ENCODE measurements at places on chromosomes 16 and 17. TPM values are rescaled to one million over a fixed set of nuclear protein-coding genes. Genes with fewer than 3 reads are reported as not detected.

GRCh38 chr16:76668207-76668725 lies 391.1 kb downstream of the CNTNAP4 start:
- no peak overlapping the region for H3K27ac ChIP-seq
- H3K27me3 ChIP-seq: no peaks in the 10 kb centered on the region
- H3K4me1 ChIP-seq: no peaks in the 10 kb centered on the region
- no peaks in the 10 kb centered on the region for H3K36me3 ChIP-seq
- DNase-seq: no peak

MARCHF10 gene
- 0.17 TPM for total RNA-seq

- H3K36me3 ChIP-seq: no peaks in the 10 kb centered on the region
- no peak for DNase-seq
- H3K4me3 ChIP-seq: no peak overlapping the region
- H3K27me3 ChIP-seq: no peaks in the 10 kb centered on the region
These were observed 141.7 kb downstream of the MRM1 start for GRCh38 chr17:36743130-36743529.

NOL3 gene
- total RNA-seq: 12.8 TPM

DNA sequence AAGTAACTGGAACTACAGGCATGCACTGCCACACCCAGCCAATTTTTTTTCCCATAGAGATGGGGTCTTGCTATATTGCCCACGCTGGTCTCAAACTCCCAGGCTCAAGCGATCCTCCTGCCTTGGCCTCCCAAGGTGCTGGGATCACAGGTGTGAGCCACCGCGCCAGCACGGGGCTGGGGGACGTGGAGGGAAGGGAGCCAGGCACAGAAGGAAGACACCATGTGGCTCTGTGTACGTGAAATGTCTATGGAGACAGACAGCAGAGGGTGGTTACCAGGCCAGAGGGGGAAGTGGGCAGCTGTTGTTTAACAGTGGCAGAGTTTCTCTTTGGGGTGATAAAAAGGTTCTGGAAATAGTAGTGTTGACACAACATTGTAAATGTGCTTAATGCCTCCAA lies 4.6 kb upstream of the PIEZO1 start:
- peaks cover 3% of the 10 kb centered on the region for H3K4me1 ChIP-seq
- no peaks in the 10 kb centered on the region for H3K36me3 ChIP-seq
- H3K27ac ChIP-seq: no peak overlapping the region
- DNase-seq: no peak
- H3K27me3 ChIP-seq: no peaks in the 10 kb centered on the region

- no peak overlapping the region for H3K27ac ChIP-seq
- no peak overlapping the region for H3K4me3 ChIP-seq
- DNase-seq: no peak
- no peaks in the 10 kb centered on the region for H3K36me3 ChIP-seq
- no peaks in the 10 kb centered on the region for H3K4me1 ChIP-seq
- H3K27me3 ChIP-seq: peaks cover 16% of the 10 kb centered on the region
These were observed 3.0 kb upstream of the CCR7 start for GRCh38 chr17:40568074-40568836.

- H3K4me1 ChIP-seq: peaks cover 16% of the 10 kb centered on the region
- no peaks in the 10 kb centered on the region for H3K27me3 ChIP-seq
- peak; percentile 49 for DNase-seq
- no peak overlapping the region for H3K4me3 ChIP-seq
- no peaks in the 10 kb centered on the region for H3K36me3 ChIP-seq
- H3K27ac ChIP-seq: peak overlapping the region; percentile 74
These were observed 25.4 kb upstream of the KRT20 start for GRCh38 chr17:40910441-40910841.

MARVELD3 gene
- total RNA-seq: not detected

- no peak overlapping the region for H3K27ac ChIP-seq
- H3K4me3 ChIP-seq: no peak overlapping the region
- no peaks in the 10 kb centered on the region for H3K27me3 ChIP-seq
- no peak for DNase-seq
These were observed 26.1 kb downstream of the SOCS1 start for GRCh38 chr16:11229906-11230305.

PERCC1 gene
- total RNA-seq: not detected

- H3K4me3 ChIP-seq: no peak overlapping the region
- H3K4me1 ChIP-seq: no peaks in the 10 kb centered on the region
- DNase-seq: no peak
These were observed 121.6 kb downstream of the DNAH9 start for GRCh38 chr17:11719856-11720255.

DNA sequence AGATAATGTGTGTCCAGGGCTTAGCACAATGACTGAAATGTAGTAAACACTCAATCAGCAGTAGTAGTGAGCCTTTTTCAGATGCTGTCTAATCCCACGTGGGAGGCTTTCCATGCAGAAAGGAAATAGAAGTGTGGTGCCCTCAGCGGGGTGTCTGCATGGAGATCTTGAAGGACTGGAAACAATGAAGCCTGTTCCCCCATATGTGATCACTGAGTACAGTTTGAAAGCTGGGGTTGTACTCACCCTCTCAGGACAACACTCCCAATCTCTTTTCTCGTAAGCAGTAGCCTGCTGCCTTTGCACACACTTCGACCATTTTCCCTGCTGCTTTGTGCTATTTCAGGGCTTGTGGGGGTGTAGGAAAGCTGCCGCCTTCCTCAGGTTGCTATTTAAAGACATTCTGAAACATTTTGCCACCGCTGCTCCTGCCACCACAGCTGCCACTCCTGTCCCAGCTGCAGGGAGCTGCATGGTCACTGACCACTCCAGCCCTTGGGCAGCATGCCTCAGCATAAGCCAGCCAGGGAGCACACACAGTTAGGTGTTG lies 40.6 kb upstream of the HAS3 start:
- H3K27me3 ChIP-seq: no peaks in the 10 kb centered on the region
- no peak overlapping the region for H3K27ac ChIP-seq
- H3K4me1 ChIP-seq: no peaks in the 10 kb centered on the region
- H3K4me3 ChIP-seq: no peak overlapping the region

DNA sequence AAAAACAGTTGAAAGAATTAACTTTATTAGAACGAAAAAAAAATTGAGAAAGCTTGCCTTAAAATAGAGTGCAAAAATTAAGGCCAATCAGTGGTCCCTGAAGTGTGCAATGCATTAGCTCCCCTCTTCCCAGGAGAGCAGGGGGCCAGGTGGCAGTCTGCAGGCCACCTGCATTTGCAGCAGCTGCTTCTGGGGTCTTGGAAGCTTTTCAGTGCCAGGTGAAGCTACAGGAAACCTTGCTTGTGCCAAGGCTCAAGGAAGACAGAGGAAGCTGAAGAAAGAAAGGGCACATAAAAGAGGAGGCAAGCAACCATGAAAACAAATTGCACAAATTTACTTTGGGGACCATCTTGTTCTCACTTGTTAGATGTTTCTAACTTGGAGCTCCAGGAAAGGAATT lies 50.5 kb upstream of the MTMR4 start:
- no peak overlapping the region for H3K4me3 ChIP-seq
- no peaks in the 10 kb centered on the region for H3K27me3 ChIP-seq
- no peak for DNase-seq

- H3K36me3 ChIP-seq: no peaks in the 10 kb centered on the region
- no peak for DNase-seq
- H3K27me3 ChIP-seq: no peaks in the 10 kb centered on the region
- no peak overlapping the region for H3K27ac ChIP-seq
- H3K4me3 ChIP-seq: no peak overlapping the region
- peaks cover 4% of the 10 kb centered on the region for H3K4me1 ChIP-seq
These were observed 64.5 kb downstream of the TNRC6C start for GRCh38 chr17:78023042-78023441.

GRCh38 chr17:38798614-38799500 lies 499 bp downstream of the PIP4K2B start:
- H3K4me3 ChIP-seq: peak overlapping the region; percentile 85
- H3K27ac ChIP-seq: peak overlapping the region; percentile 96
- no peaks in the 10 kb centered on the region for H3K27me3 ChIP-seq
- peaks cover 11% of the 10 kb centered on the region for H3K4me1 ChIP-seq

- DNase-seq: no peak
- no peaks in the 10 kb centered on the region for H3K4me1 ChIP-seq
- no peak overlapping the region for H3K27ac ChIP-seq
- no peak overlapping the region for H3K4me3 ChIP-seq
These were observed 5.1 kb upstream of the SOX8 start for GRCh38 chr16:976389-976931.

GRCh38 chr16:47660540-47660939 lies 199.4 kb downstream of the PHKB start:
- DNase-seq: no peak
- no peaks in the 10 kb centered on the region for H3K27me3 ChIP-seq
- no peak overlapping the region for H3K27ac ChIP-seq
- no peak overlapping the region for H3K4me3 ChIP-seq
- H3K36me3 ChIP-seq: no peaks in the 10 kb centered on the region

DNA sequence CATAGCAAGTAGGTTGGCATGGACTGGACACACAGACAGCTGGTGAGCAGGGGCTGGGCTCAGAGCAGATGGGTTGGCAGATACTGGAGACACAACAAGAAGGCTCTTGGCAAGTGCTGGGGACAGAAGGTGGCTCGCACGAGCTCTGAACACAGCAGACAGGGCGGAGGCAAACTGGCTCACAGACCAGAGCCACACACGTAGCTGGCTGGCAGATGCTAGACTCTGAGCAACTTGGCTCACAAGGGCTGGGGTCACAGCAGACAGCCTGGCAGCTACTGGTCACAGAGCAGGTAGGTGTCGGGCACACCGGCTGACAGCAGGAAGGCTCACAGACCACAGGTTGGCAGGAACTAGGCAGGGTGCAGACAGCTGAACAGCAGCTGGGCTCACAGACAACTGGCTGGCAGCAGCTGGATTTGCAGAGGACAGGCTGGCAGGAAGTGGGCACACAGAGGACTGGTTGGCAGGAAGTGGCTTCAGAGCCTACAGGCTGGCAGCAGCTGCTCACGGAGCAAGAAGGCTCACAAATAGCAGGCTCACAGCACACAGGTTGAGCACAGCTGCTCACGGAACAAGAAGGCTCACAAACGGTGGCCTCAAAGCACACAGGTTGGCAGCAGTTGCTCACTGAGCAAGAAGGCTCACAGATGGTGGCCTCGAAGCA lies 725 bp downstream of the KRTAP16-1 start:
- H3K4me3 ChIP-seq: no peak overlapping the region
- peaks cover 11% of the 10 kb centered on the region for H3K27me3 ChIP-seq
- H3K36me3 ChIP-seq: no peaks in the 10 kb centered on the region
- no peaks in the 10 kb centered on the region for H3K4me1 ChIP-seq
- H3K27ac ChIP-seq: no peak overlapping the region
- no peak for DNase-seq

HSD17B1 gene
- 2.6 TPM for total RNA-seq

GRCh38 chr16:12201216-12201615 lies 224.7 kb downstream of the SNX29 start:
- no peak overlapping the region for H3K27ac ChIP-seq
- no peaks in the 10 kb centered on the region for H3K4me1 ChIP-seq
- DNase-seq: peak; percentile 41

GRCh38 chr16:30651124-30652004 lies 604 bp downstream of the PRR14 start:
- DNase-seq: peak; percentile 58
- peaks cover 11% of the 10 kb centered on the region for H3K36me3 ChIP-seq
- peak overlapping the region; percentile 91 for H3K4me3 ChIP-seq
- peak overlapping the region; percentile 94 for H3K27ac ChIP-seq
- H3K27me3 ChIP-seq: no peaks in the 10 kb centered on the region
- peaks cover 5% of the 10 kb centered on the region for H3K4me1 ChIP-seq

GRCh38 chr17:75133001-75133400 lies 1.5 kb upstream of the NT5C start:
- H3K27me3 ChIP-seq: no peaks in the 10 kb centered on the region
- H3K27ac ChIP-seq: no peak overlapping the region
- peaks cover 15% of the 10 kb centered on the region for H3K36me3 ChIP-seq
- H3K4me3 ChIP-seq: no peak overlapping the region
- DNase-seq: no peak
- no peaks in the 10 kb centered on the region for H3K4me1 ChIP-seq

DNA sequence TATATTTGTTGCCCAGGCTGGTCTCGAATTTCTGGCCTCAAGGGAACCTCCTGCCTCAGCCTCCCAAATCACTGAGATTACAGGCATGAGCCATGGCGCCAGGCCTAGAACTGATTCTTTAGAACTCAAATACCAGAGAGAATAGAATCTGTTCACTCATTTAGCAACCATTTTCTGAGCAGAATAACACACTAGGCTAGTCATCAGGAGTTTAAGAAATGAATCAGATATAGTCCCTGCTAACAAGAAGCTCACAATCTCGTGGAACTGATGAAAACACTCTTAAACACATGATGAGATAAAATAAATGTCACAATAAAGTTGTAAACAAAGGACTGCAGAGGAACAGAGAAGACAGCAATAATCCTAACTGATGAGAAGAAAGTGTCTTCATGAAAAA lies 55.8 kb upstream of the ADCY9 start:
- H3K27me3 ChIP-seq: no peaks in the 10 kb centered on the region
- peak; percentile 77 for DNase-seq
- H3K4me3 ChIP-seq: no peak overlapping the region

DNA sequence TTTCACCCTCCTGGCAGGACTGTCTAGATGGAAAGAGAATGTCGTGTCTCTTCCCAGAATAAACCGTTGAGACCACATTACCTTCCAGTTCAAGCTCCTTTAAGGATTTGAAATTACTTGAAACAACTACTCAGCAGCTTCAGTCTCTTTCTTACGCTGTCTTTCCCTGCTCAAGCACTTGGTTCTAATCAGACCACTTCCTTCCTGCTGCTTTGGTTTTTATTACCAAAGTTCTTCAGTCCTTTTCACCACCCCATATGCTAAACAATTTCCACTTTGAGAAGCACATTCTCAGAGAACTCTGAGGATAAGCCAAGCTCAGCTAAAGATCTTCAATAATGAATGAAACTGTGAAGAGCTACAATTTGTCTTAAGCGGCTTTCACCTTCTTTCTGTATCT lies 105.4 kb downstream of the STX8 start:
- no peaks in the 10 kb centered on the region for H3K36me3 ChIP-seq
- no peak for DNase-seq
- H3K27ac ChIP-seq: no peak overlapping the region
- H3K4me1 ChIP-seq: peaks cover 4% of the 10 kb centered on the region
- H3K4me3 ChIP-seq: no peak overlapping the region
- no peaks in the 10 kb centered on the region for H3K27me3 ChIP-seq

DNA sequence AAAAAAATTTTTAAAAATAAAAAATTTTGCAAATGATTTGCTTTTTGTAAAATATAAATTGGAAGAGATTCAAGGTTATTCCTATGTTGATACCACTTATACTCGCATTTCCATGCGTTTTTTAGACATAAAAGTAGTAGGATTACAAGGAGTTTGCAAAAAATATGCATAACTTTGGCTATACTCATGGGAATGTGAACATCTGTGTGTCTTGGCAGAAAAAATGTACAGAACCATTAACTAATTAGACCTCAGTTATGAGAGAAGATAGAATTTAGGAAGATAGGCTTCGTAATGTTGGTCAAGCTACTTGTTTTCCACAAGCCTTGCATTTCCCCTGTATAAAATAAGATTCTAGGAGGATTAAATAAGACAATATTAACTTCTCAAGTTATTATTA lies 61.1 kb upstream of the VPS4A start:
- peaks cover 4% of the 10 kb centered on the region for H3K36me3 ChIP-seq
- H3K4me3 ChIP-seq: no peak overlapping the region
- no peaks in the 10 kb centered on the region for H3K4me1 ChIP-seq
- DNase-seq: peak; percentile 20
- no peaks in the 10 kb centered on the region for H3K27me3 ChIP-seq

GFAP gene
- 1.3 TPM for total RNA-seq

NAGS gene
- total RNA-seq: 7.4 TPM

PSMC5 gene
- 61.9 TPM for total RNA-seq

Measured in fibroblast of lung (primary cell).